ENCODE measurements at places on chromosomes 5 and 9.

GRCh38 chr5:156835905-156836304, 14.2 kb upstream of the PPP1R2B start:
- peak; percentile 48 for DNase-seq

DNA sequence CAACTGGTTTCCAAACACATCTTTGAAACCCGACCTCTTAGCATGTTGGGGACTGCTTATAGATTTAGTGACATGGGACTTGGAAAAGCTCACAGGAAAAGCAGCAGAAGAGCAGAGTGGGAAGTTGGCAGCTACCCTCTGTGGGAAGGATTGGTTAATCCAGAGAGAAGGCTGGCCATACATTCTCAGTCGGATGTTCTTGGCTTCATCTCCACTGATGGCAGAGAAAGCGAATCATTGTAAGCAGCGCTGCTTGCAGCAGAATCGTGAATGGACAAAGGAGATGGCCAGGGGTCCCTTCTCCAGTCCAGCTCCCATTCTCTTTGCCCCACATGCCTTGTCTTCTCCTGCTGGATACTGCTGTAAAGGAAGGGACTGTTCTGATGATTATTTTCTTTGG, 62.7 kb downstream of the MEGF10 start:
- DNase-seq, result no peak

GRCh38 chr5:147418613-147419012, 91.3 kb downstream of the DPYSL3 start:
- no peak for DNase-seq

DNA sequence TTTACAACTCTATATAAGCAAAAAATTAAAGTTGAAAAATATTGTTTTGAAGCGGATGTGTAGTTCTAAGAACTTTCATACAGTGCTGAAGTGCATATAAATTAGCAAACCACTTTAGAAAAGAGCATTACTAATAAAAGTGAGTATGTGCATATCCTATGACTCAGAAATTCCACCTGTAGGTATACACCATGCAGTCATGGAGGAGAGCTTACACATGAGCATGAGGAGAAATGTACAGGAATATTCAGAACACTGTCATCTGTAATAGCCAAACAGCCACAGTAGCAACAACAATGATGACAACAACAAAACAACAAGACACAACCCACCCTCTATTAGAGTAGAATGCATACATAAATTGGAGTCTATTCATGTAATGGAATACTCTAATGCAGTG, 138.2 kb upstream of the ARRDC3 start:
- DNase-seq, result no peak

Measured in MM.1S (cell line).